ENCODE measurements at places on chromosomes 12 and 14.

GRCh38 chr14:32200368-32201192 lies 1.3 kb upstream of the RNU6-7 start:
- no peak for DNase-seq

DNA sequence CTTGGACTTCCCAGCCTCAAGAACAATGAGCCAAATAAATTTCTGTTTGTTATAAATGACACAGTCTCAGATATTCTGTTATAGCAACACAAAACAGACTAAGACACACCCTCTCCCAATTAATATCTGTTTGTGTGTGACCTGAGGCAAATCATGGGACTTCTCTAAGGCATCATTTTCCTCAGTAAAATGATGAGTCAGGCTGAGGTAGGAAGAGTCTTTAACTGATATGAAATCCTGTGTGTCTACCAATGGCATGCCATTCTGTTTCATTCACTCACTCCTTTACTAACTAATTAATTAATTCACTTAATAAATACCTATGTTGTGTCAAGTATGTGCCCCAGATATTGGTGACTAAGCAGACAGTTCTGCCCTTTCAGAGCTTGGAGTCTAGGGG lies 258.4 kb upstream of the CRY1 start:
- no peak for DNase-seq

DNA sequence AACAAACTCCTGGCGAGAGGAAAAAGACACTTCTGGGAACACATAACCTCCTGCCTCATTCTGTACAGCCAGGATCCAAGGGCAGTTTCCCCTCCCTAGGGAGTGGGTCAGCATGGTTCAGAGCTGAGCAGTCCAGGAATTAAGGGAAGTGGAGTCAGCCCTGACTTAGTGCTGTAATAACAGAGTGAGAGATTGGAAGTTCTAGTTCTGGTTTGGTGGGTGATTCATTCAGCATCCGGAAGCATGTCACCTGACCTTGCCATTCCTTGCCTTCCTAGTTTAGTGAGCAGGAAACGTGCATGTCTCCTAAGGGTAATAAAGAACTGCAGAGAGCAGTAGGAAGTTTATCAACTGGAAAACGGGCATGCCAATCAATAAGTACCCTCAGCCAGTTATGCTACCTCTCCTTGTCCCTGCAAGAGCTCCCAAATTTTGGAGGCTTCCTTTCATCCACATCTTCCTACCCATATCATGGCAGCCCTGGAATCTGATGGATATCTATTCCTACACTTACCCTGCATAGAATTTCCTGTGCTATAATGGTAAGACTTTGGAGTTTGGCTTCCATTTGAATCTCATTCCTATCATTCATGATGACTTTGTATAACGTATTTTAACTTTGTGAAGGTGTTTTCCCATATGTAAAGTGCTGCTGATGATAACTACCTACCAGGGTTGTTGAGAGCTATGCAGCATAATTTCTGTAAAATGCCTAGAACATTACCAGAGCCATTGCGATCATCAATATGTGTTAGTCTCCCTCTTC lies 28.5 kb upstream of the MAGOHB start:
- DNase-seq = no peak

GRCh38 chr12:82458101-82458500 lies 99.8 kb downstream of the METTL25 start:
- no peak for DNase-seq

- no peak for DNase-seq
Observed at GRCh38 chr12:57377103-57377840, 53.6 kb downstream of the R3HDM2 start.

GRCh38 chr12:108597559-108598471 lies at the start of gene TMEM119:
TSS of gene TMEM119 (minus strand) at chr12:108598084. CDS start at chr12:108592383, 5,701 bp downstream.
- DNase-seq = no peak

DNA sequence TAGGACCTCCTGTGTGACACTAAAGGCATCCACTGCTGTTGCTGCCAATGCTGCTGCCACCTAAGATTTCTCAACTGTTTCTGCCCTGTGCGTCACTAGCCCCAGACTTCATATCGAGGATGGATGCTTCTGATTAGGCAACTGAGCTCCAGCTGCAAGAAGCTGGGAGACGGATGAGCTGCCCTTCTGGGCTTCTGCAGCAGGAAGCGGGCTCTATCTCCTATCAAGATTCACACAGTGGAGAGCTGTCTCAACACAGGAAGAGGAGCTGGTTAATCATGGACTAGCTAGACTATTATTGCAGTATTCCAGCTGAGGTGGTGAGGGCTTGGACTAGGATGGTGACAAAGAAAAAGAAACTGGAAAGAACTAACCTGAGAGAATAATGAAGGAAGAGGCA lies 59.2 kb upstream of the PELI2 start:
- DNase-seq = no peak

GRCh38 chr14:65501328-65501727 lies 88.8 kb downstream of the FUT8 start:
- no peak for DNase-seq

- DNase-seq = no peak
Observed at GRCh38 chr14:55794655-55795595, 214.9 kb downstream of the KTN1 start.

DNA sequence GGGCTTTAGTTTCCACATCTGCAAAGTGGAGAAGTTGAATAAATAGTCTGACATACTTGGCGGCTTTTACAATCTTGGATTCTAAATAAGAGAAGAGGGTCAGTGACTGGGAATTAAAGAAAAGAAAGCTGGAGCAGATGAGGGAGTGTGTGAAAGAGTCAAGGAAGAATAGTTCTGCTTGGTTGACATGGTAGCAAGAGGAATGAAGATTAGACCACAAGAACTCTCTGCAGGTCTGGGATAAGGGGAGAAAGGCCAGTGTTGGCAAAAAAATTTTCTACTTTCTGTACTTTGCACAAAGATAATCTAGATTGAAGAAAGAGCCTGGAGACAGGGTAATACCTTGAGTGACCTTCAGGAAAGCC lies 5.9 kb downstream of the ITGB7 start:
- no peak for DNase-seq

GRCh38 chr12:110920324-110920910 lies at the start of gene MYL2:
TSS of gene MYL2 (minus strand) at chr12:110920579. CDS start at chr12:110920529, 50 bp downstream.
- DNase-seq = no peak

DNA sequence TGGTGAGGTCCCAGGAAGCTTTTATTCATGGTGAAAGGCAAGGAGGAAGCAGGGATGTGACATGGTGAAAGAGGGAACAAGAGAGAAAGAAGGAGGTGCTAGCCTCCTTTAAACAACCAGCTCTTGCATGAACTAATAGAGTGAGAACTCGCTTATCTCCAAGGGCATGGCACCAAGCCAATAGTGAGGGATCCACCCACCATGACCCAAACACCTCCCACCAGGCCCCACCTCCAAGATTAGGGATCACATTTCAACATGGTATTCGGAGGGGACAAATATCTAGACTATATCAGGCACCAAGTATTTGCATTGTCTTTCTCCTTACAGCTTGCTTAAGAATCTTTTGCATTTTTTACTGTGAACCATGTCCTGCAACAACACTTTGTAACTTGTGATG lies 91.9 kb upstream of the DHRS4 start:
- no peak for DNase-seq

DNA sequence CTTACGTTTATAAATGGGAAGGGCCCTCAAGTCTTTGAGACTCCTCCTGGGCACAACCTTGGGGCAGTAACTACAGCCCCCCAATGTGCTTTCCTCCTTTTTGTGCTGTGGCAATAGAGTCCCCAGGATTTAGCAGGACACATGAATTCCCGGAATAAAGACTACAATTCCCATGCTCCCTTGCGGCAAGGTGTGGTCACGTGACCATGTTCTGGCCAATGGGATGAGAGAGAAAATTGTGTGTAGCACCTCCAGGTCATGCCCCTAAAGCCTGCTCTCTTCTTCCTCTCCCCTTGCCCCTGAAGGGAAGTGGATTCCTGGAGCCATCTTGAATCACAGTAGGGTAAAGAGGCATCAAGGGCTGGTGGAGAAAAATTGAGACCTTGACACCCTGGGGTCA lies 295.1 kb upstream of the SFSWAP start:
- no peak for DNase-seq

- DNase-seq = no peak
Observed at GRCh38 chr12:102879144-102879763, 37.8 kb downstream of the PAH start.

DNA sequence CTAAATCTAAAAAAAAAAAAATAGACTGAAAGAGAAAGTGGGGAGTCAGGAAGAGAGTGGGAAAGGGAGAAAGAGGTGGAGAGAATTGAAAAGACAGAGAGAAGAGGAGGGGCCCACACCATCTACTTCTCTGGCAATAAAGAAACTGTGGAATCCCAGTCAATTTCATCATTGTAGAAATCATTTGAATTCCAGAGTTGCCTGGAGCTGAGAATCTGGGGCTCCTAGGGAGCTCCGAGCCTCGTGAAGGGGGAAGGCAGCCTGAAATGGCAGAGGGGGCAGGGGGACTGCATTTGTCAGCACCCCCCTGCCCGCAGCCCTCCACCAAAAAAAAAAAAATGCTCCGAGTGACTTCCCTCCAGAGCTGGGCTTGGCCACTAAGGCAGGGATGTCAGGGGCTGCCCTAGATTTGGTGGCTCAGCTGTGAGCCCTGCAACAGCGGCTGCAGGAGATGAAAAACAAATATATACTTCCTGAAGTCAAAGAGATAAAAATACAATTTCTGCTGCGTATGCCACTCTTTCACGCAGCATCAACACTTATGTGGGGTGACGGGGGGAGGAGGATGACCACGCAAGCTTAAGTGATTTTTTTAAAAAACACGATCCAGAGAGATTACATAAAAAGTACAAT lies 80.5 kb downstream of the BCL11B start:
- no peak for DNase-seq

DNA sequence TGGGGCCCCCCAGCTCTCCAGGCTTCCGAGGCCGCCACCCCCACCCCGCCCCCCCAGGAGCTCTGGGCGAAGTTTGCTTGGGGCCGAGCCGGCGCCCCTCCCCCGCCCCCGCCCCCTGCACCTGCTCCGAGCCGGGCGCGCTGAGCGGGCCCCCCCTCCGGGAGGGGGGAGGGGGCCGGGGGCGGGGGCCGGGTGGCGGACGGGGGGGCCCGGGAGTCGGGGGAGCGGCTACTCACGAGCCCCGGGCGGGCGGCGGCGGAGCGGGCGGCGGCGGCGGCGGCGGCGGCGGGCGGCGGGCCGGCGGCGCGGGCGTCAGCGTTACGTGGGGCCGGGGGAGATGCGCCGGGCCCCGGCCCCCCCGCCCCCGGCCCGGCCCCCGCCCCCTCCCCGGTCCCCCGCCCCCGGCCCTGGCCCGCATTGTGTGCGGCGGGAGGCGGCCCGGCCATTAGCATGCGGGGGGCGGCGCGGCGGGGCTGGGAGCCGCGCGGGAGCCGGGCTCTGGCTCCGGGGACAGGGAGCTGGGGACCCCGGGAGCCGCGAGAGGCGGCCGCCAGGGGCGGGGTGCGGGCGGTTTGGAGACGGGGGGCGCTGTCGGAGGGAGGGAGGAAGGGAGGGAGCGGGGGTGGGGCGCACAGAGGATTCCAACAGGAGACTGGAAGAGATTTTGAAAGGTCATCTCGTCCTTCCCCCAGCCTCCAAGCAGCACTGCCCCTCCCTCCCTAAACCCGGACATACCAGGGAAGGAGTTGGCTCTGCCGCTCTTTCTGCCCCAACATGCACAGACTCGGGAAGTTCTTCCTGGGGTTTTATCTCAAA lies at the start of gene ZNF219:
Gene ZNF219, minus strand, starts transcription at position 580 of the 816 bp plus-strand sequence. CDS start 5,064 bp downstream, outside the sequence.
- no peak for DNase-seq
